ENCODE measurements at places on chromosomes 2 and 18.

DNA sequence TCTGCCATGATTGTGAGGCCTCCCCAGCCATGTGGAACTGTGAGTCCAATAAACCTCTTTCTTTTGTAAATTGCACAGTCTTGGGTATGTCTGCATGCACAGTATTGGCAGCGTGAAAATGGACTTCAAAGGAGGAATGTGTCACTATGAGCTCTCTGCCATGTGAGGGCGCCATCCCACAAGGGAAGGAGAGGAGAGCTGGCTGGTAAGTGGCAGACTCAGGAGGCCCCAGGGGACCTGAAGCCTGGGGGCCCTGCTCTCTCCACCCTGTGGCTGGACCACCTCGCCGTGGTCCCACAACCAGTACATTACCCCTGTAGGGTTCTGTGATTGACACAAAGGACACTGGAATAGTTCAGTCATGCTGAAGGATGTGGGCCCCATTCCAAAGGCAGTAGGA is 122.1 kb downstream of the RPIA start:
- DNase-seq, result peak; percentile 17

DNA sequence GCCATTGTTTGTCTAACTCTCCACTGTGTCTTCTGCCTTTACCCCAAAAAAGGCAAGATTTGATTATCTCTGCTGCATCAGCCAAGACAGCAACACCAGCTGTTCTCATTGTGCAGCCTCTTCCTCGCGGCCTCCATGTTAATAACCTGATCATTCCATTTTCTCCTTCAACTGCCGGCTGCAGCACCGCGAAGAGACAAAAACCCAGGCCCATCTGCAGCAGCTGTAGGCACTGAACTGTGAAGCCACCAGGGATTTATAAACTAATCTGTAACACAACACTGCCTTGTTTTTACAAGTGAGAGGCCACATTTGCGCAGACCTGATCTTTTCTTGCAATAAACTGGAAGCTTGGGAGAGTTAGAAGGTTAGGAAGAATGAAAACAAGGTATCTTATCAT is 147.8 kb downstream of the SATB2 start:
- DNase-seq, result no peak

- peak; percentile 99 for DNase-seq
Measured at GRCh38 chr2:160224060-160224459, 24.0 kb upstream of the ITGB6 start.

DNA sequence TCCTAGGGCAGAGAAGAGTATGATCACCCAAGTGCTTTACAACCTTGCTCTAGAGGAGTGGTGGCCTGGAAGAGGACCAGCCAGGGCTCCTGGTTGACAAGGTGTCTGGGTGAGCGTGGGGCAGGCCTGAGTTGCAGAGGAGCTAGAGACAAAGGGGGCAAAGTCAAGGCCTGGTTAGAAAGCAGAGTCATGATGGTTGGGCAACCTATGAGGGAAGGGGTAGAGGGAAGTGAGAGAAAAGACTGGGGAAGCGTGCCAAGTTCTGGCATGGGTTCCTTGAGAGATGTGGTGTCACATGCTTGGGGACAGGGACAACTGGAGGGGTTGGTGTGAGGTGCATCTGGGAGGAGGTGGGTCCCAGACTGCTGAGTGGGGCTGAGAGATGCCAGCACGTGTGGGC is 13.5 kb downstream of the ZFP36L2 start:
- DNase-seq, result no peak

- no peak for DNase-seq
Measured at GRCh38 chr2:9599430-9599829, 31.4 kb downstream of the YWHAQ start.

DNA sequence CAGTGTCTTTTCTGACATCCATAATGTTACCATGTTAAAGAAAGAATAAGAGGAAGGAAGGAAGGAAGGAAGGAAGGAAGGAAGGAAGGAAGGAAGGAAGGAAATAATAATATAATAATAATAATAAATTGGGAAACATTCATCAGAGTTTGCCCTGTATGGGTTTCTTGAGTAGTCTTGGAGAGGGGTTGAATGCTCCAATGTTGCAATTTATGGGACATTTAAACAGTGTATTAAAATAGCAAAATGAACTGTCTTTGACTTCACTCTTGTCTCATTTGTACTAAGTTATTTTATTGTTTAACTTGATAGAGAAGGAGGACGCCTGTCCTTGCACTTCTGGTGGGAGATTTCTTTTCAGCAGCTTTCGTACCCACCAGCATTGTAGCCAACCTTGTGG is 277.7 kb downstream of the RNF144A start:
- no peak for DNase-seq

GRCh38 chr2:127527001-127527804 is 914 bp upstream of the IWS1 start:
- DNase-seq, result peak; percentile 6

DNA sequence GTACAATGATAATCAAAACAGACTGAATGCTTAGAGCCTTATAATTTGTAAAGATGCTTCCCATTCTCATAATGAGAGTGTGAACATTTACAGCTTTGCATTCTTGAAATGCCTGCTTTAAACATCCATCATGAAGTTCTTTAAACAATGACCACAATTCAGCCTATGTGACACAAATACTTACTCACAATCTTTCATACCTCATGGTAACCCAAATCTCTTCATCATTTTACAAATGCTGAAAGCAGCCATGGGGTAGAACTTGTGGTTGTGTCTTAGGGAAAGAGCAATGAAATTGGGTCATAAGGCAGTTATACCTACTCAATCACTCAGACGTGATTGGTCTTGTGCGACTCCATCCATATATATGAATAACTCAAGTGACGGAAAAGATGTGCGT is 140.7 kb downstream of the RND3 start:
- no peak for DNase-seq

- DNase-seq, result no peak
Measured at GRCh38 chr2:109164739-109165221, 35.8 kb downstream of the SH3RF3 start.

DNA sequence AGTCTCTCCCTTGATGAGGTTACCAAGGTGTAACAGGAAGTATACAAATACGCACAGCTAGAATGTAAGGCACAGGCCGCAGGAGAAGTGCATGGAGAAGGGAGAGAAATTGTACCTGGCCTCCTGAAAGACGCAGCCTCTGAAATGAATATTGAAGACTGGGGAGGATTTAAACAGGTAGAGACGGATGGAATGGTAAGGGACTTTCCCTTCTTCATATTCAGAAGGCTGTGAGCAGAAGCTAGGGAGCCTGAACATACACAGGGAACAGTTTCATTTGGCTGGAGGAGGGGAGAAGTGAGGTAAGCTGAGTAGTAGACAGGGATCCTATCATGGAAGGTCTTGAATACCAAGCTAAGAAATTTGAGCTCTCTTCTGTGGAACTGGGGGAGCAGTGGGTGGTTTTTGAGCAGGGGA is 112.7 kb downstream of the ANKRD44 start:
- no peak for DNase-seq

GRCh38 chr2:45380131-45380836 is 230.8 kb downstream of the SRBD1 start:
- peak; percentile 73 for DNase-seq

DNA sequence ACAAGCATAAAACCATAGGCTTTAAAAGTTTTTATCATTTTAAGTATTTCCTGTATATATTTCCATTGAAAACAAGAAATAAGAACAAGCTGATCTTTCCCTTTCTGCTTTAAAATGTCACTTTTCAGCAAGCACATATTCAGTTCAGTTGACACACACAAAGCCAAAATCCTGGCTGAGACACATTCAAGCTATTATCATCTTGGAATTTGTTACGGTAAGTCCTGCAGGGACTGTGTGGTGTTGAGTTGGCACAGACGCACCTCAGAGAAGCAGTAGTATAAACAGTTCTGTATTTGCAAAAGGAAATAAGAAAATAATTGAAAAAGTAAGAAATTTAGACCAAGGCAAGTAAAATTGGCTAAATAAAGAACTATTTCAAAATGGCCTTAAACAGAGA is 10.4 kb upstream of the DAW1 start:
- DNase-seq, result no peak

GRCh38 chr2:192327576-192327975 is 132.8 kb upstream of the TMEFF2 start:
- DNase-seq, result no peak

DNA sequence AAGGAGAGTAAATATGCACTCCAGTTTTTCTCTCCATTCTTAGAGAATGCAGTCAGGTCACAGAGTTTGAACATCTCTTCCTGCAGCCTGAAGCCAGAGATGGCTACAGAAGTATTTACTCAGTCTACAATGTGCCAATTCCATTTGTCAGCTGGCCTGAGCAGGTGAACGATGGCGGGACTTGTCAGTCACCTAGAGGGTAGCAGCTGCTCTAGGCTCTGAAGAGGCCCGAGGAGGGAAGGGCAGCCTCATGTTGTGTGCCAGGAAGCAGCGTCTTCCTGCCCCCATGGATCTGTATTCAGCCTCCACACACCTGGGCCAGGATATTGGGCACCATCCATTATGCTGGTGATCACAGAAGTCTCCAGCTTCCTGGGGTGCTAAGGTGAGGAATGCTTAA is 316.7 kb upstream of the CHAC2 start:
- no peak for DNase-seq

DNA sequence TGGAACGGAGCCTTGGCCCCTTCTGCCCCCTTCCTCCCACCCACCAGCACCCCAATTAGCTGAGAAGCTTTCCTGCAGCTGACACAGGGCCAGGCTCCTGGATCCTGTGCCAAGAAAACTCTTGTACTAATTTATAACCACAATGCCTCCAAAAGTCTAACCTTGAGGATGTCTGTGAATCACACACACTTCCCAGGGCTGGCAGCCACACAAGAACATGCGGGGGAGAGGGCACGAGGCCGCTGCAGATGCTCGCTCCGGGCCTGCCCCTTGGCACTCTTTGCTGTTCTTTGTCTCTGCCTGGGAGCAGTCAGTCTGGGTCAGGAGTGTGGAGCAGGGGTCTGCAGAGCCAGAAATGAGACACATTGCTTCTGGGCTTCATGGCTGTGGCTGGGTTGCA is 62.7 kb upstream of the KIF5C start:
- peak; percentile 40 for DNase-seq

GRCh38 chr18:27493182-27493581 is 308.1 kb upstream of the CHST9 start:
- no peak for DNase-seq

DNA sequence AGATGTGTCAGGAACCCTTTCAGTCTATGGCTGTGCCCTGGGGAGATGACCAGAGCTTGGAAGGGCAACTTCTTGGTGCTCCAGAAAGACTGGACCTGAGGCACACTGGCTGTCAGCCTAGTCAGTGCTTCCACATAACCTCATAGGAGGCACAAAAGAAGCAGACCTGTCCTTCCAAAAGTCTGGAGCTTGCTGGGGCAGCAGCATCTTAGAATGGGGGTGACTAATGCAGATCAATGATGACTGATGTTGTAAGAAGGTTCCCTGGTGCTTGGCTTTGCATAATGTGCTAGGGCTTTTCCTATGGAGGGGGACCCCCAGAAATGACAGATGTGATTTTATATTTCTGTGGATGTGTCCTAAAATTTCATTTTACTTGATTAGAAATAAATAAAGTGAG is 255.7 kb upstream of the THUMPD2 start:
- no peak for DNase-seq

DNA sequence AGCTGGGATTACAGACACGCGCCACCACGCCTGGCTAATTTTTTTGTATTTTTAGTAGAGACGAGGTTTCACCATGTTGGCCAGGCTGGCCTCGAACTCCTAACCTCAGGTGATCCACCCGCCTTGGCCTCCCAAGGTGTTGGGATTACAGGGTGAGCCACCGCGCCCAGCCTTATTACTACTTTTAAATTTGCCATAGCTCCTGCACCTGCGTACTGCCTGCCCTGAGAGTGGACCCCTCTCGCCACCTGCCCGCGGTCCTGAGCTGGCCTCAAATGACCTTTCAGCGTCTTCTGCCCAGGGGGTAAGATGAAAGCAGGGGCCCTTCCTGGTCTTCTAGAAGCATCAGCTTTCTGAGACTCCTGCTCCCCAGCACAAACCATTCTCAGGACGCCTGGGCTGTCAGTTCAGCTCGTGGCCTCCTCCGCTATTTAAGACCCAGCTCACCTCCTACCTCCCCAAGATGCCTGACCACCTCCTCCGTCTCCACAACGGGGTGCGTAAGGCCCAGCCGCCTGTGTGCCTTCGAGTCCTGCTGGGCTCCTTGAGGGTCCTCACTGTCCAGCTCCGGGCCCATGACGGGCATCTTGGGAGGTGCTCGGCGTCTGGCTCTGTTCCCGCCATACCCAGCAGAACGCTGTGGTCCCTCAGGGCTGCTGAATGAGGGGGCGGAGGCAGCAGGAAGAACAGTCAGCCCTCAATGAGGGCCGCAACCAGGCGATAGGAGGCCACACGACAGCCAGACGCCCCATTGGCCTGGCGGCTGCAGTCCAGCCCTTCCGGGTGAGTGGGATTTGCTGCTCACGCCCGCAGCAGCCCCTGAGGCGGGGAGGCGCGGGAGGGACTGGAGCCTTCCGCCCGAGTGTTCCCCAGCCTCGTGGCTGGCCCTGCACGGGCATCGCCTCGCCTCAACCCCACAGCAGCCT is 266.6 kb downstream of the TFCP2L1 start:
- DNase-seq, result no peak

DNA sequence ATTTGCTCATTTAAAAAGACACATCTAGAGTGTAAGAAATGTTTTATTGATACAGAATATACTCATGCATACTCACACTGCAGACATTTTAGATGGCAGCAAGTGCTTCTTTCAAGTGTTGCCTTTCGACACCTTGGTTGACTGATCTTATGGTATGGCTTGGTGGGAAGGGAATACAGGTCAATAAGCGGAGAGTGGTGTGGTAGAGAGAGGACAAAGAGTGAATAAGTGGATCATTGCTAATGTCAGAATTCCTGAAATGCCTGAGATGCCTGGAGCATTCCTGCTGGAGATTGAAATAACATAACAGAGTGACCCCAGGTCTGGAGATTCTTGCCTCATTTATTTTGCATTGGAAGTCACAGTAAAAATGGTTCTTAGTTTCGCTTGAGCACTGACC is 76.7 kb downstream of the RND3 start:
- peak; percentile 99 for DNase-seq

- DNase-seq, result no peak
Measured at GRCh38 chr2:127330753-127331152, 36.8 kb upstream of the ERCC3 start.

- DNase-seq, result peak; percentile 5
Measured at GRCh38 chr2:186687807-186688211, 6.1 kb upstream of the FAM171B start.

- DNase-seq, result peak; percentile 21
Measured at GRCh38 chr2:127674241-127675209, 805 bp downstream of the LIMS2 start.

GRCh38 chr2:17401096-17401495 is 117.1 kb downstream of the RAD51AP2 start:
- DNase-seq, result no peak

GRCh38 chr2:171813126-171813525 is 80.9 kb downstream of the SLC25A12 start:
- DNase-seq, result no peak
